EH (cell line): ENCODE measurements at places on chromosomes 16 and 17.

GRCh38 chr16:72818236-72818845 is 229.6 kb downstream of the ZFHX3 start:
- DNase-seq = peak; percentile 21

- DNase-seq = no peak
These were observed 950 bp downstream of the KLHDC4 start for GRCh38 chr16:87764600-87765472.

DNA sequence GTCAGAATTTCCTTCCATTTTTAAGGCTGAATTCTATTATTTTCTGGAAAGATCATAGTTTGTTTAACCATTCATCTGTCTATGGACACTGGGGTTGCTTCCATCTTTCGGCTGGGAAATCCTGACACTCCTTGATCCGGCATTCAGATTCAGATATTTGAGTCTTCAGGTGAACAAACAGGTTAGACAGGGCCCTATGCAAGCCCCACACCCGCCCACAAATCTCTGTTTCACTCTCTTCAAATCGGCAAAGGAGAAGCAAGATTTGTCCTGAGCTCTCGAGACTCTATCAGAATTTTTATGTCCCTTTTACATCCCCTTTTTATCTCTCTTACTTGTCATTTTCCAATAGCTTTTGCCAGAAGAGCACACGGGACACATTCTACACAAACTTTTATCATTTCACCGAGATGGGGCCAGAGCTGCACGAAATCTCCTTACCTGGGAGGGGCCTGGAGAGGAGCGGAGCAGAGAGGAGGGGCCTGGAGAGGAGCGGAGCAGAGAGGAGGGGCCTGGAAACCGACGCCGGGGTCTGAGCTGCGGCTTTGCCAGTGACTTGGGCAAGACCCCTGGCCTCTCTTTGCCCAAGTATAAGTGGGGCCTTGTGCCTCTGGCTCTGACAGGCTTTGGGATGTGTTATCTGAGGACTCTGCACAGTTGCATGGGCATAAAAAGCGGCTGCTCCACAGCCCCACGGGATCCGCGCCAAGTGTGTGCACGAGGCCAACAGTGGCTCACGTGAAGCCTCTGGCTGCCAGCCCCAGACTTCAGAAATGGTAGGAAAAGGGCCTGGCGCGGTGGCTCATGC is 54.3 kb upstream of the RBFOX3 start:
- peak; percentile 16 for DNase-seq

DNA sequence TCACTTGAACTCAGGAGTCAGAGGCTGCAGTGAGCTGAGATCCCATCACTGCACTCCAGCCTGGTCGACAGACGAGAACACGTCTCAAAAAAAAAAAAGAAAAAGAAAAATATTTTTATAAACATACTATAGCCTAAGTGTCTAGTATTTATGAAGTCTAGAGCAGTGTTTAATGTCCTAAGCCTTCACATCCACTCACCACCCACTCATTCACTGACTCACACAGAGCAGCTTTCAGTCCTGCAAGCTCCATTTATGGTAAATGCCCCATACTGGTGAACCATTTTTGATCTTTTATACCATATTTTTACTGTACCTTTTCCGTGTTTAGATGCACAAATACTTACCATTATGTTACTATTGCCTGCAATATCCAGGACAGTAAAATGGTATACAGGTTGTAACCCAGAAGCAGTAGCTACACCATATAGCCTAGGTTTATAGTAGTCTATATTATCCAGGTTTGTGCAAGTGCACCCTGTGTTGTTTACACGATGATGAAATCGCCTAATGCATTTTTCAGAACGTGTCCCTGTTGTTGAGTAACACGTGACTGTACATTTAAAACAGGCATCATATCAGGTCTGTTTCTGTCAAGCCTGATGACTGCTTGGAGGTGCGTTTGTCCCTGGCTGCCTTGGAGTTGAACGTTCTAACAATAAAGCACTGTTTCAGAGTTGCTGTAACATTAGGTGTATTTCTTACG is 10.1 kb downstream of the NUDT7 start:
- DNase-seq = peak; percentile 28

DNA sequence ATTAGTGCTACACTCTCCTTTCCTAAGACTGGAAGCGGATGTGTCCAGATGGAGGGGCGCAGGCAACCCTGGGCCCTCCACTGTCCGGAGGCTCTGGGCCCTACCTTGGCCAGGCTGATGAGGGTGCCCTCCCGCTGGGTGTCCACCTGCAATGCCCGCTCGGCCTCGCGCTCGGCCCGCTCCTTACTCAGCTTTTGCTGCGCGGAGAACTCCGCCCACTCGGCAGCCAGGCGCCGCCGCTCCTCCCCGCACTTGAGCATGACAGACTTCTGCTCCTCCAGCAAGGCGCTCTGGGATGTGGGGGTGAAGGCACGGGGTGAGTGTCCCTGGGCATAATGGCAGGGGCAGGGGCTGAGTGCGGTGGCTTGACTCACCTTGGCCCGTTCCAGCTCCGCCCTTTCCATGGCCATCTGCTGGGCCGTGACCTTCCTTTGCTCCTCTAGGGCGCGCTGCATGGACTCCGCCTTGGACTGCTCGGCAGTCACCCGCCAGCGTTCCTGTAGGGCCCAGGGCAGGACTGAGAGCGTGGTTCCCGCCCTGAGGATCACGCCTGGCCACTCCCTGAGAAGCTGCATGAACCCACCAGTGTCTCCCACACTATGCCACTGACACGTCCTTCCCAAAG is 10.1 kb upstream of the MRPL38 start:
- DNase-seq = no peak

- peak; percentile 74 for DNase-seq
These were observed 497.5 kb upstream of the SALL1 start for GRCh38 chr16:51648526-51648925.

- DNase-seq = no peak
These were observed 241.6 kb downstream of the XYLT1 start for GRCh38 chr16:17229131-17229530.

GRCh38 chr17:69874175-69874670 is 200.8 kb upstream of the KCNJ16 start:
- DNase-seq = peak; percentile 95

DNA sequence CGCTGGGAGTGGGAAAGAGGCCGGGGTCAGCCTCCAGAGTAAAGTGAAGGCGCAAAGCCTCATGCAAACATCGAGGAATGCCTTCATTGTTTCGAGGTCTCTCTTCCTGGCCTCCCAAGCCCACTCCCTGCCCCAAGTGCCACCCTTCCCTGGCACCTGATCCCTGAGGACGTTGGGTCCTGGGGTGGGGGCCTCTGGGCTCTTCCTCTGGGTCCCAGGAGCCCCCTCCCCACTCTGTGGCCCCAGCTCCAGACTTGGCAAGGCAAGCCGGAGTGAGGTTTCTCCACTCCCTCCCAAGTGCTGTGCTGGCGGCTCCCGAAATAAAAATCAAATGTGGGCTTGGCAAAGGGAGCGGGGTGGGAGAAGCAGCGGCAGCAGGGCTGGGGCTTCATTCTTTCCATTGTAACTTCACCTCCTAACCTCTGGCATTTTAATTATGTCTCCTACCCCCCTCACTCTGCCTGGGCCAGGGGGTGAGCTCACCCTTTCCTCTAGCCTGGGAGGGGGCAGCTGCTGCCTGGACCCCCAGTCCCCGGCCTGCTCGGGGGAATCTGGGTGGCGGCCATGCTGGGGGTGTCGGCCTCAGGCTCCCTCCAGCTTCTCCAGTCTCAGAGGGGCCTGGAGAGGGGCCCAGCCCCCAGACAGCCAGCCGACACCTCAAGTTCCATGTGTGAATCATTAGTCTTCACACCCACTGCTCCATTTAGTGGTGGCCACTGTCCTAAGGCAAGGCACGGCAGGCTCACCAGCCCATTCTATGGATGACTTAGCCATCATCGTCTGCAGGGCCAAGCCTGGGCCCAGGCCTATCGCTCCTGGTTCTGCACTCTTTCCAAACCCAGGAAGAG is 14.6 kb upstream of the TMEM92 start:
- no peak for DNase-seq

DNA sequence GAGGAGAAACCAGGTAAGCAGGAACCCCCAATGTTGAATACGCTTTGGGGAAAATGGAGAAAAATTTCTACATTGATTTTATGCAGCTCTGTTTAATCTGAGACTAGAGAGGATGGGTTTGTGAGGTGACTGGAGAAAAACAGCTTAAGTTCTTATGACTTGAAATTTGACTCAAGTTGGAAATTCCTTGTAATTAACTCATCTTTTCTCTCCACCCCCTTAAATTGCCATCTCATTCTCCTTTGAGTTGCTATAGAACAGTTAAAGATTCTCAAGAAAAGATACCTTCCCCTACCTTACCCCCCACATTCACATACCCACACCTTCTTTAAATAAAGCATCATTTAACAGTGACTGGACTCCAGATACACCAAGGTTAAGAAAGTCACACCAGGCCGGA is 24.2 kb downstream of the ZNRF1 start:
- peak; percentile 67 for DNase-seq

DNA sequence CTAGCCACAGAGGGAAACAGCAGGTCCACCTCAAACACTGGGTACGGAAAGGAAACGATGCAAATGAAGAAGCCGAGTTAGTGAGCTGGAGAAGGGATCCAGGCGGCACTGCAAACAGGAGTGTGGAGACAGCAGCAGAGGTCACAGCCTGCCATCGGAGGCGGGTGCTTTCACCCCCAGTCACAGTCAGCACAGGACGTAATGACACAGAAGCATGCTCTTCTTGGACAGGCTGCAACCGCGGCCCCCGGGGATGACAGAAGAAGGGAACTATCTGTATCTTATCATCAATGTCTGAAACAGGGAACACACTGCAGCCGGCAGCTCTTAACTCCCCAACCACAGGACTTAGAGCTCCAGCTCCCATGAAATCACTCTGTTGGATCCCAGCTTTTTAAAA is 16.1 kb upstream of the SLC38A8 start:
- no peak for DNase-seq

DNA sequence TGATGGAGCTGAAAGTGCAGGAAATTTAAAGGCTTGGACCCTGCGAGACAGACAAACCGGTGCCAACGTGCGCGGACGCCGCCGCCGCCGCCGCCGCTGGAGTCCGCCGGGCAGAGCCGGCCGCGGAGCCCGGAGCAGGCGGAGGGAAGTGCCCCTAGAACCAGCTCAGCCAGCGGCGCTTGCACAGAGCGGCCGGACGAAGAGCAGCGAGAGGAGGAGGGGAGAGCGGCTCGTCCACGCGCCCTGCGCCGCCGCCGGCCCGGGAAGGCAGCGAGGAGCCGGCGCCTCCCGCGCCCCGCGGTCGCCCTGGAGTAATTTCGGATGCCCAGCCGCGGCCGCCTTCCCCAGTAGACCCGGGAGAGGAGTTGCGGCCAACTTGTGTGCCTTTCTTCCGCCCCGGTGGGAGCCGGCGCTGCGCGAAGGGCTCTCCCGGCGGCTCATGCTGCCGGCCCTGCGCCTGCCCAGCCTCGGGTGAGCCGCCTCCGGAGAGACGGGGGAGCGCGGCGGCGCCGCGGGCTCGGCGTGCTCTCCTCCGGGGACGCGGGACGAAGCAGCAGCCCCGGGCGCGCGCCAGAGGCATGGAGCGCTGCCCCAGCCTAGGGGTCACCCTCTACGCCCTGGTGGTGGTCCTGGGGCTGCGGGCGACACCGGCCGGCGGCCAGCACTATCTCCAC is at the start of gene NOG:
Gene NOG (plus strand): TSS at position 54 of the 674 bp plus-strand sequence. CDS start 525 bp downstream, at position 579.
- DNase-seq = peak; percentile 83

GRCh38 chr16:85005285-85006069 is 5.9 kb downstream of the ZDHHC7 start:
- DNase-seq = peak; percentile 74

DNA sequence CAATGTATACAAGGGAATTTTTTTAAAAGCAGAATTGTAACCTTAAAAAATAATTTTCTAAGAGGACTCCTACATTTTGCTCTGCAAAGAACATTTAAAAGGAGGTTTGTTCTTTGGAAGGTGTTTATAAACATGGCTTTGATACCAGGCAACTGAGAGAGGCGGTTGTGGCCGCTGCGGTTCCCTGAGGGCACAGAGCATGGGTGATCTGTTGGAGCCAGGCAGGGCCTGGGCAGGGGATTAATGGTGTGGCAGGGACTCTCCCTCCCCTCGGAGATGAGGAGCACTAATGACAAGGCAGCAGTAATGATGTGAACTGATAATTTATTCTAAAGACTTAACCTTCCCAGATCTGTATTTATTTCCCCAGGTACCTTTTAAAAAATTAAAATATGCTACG is 65.4 kb downstream of the WWP2 start:
- no peak for DNase-seq

DNA sequence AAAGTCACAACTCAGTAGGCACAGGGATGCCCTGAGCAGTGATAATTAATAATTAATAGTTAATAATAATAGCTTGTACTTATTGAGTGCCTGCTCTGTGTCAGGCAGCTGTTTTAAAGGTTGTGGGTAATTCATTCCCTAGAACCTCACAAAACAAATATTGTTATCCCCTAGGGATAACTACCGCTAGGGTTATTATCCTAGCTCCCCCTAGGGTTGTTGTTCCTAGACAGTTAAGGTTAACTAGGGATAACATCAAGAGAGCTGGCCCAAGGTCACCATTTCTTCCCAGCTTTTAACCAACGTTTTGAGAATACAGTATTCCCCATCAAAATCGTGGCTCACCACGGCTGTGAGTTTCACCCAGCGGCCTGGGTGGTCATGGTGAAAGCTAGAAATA is 180.1 kb downstream of the PRKCB start:
- DNase-seq = no peak

GRCh38 chr16:49189286-49189685 is 92.4 kb downstream of the CBLN1 start:
- DNase-seq = peak; percentile 26

GRCh38 chr16:20372701-20373100 is 20.2 kb upstream of the UMOD start:
- DNase-seq = no peak

- no peak for DNase-seq
These were observed 372.3 kb upstream of the ZFHX3 start for GRCh38 chr16:73420244-73420643.

DNA sequence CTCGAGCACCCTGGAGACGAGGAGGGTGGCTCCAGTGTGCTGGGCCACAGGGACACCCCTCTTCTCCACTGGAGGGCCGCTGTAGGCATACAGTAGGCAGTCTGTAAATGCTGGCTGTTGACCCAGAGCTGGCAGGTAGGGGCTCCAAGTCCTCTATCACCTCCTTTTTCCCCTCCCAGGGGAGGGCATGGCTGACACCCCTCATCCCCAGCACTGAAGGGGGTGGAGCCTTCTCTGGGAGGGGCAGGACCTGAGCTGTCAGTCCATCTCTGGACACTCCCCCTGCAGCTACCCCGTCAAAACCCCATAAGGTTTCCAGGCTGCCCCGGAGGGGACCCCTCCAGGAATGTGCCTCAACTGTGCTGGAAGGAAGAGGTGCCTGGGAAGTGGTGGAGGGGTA is 2.4 kb downstream of the KCNJ12 start:
- DNase-seq = no peak

DNA sequence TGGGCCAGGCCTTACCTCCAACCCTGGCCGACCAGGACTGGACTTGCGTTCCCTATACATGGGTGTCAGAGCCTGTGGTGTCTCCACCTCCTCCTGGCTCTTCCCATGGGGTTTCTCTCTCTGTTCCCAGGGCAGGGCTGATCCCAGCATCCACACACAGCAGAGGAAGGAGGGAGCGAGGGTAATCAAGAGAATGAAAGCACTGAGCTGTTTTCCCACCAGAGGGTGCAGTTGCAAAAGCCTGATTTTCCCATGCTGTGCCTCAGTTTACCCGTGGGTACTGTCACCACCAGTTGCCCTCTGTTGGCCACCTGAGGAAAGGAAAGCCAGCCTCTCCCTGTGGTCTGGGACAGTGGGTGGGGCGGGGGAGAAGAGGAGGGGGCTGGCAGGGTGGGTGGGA is 249.7 kb upstream of the GSE1 start:
- DNase-seq = no peak
